ENCODE measurements at places on chromosomes 4 and X.

DNA sequence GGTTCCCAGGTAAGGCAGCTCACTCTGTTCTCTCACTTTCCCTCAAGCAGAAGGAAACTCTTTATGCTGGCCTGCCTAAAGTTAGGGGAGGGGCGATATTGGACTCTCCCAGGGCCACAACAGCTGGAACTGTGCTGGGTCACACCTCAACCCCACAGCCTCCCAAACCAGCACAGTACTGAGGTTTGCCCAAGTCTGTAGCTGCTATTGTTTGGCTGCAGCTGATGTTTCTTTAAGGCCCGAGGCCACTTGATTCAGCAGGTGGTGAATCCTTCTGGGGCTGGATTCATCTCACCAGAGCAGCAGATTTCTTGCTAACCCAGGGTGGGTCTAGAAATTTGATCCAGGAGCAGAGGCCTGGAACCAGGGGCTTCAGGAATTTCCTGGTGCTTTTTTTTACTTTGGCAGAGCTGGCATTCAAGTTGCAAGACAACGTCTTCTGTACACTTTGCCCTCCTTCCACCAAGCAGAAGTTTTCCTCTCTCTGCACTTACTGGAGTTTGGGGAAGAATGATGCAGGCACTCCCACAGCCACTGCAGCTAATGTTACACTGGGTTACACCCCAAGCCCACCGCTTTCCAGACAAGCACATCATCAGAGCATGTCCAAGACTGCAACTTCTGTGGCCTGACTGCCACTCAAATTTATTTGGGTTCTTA, 544.7 kb upstream of the NDST4 start:
- DNase-seq: no peak

GRCh38 chrX:115598556-115598955, 37.6 kb downstream of the PLS3 start:
- no peak for DNase-seq

GRCh38 chr4:147430111-147430510, 50.8 kb upstream of the EDNRA start:
- no peak for DNase-seq

DNA sequence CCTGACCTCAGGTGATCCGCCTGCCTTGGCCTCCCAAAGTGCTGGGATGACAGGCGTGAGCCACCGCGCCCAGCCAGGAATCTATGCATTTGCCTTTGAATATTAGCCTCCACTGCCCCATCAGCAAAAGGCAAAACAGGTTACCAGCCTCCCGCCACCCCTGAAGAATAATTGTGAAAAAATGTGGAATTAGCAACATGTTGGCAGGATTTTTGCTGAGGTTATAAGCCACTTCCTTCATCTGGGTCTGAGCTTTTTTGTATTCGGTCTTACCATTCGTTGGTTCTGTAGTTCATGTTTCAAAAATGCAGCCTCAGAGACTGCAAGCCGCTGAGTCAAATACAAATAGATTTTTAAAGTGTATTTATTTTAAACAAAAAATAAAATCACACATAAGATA, 44.2 kb upstream of the SHOX start:
- no peak for DNase-seq

DNA sequence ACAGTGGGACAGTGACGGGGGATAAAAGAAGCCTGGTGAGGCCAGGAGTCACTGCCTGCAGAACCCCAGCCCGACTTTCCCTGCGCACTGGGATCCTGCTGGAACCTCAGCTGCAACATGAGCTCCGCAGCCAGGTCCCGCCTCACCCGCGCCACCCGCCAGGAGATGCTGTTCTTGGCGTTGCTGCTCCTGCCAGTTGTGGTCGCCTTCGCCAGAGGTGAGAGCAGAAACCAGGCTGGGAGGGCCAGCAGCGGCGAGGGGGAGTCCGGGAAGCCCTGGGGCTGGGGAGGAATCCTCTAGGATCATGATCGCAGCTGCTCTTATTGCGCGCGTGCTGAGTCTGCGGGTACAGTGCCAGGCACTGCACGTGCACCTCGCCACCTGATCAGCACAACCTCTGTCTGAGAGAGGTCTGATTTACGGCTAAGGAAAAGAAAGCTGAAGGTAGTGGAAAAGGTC, at the start of gene PF4V1:
TSS of gene PF4V1 (plus strand) at position 51 of the 459 bp plus-strand sequence. CDS start at position 118, 67 bp downstream.
- DNase-seq: no peak

DNA sequence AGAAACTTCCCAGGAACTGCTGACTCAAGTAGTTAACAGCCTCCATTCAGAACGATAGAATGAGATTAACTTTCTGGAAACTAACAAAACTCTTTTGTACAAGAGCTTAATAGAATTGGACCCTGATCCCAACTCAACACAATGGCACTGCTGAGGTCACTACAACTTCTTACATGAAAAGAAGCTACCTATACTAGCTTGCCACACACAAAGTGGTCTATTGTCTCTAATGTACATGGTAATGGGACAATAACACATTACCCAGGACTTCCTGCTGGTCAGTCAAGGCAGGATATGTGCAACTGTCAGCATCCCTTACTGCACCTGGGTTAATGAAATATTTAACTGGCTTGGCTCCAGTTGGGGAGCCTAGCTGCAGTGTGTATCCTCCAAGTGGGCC, 56.2 kb downstream of the BRCC3 start:
- no peak for DNase-seq

DNA sequence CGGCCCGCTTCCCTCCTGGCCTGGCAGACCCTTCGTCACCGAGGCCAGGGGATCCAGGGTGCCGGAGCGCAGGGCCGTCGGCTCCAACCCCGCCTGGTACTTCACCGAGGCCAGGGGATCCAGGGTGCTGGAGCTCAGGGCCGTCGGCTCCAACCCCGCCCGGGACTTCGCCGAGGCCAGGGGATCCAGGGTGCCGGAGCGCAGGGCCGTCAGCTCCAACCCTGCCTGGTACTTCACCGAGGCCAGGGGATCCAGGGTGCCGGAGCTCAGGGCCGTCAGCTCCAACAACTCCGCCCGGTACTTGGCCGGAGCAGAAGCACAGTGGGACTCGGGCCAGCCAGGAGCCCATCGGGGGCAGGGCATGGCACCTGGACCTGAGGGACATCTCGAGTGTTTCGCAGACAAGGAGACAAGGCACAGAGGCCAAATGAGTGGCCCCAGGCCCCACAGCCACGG, 85.1 kb downstream of the FAM53A start:
- no peak for DNase-seq

GRCh38 chr4:87461281-87461700, 38.9 kb downstream of the NUDT9 start:
- DNase-seq: no peak

DNA sequence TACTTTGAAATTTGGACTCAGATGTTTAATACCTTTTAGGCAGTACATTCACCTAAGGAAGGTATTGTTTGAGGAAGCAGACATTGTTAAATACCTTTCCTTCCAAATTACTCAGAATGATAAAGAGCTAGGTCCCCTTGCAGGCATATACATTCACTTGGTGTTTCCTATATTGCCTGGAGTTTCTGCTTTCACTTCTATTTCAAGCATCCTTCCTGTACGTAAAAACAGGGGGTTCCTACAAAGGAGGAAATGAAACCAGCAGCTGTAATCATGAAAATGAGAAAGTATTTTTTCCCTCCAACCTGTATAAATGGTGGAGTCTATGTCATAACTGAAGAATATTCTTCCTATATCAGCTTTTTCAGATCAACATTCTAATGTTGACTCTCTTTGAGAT, 90.4 kb upstream of the RASGEF1B start:
- no peak for DNase-seq

- DNase-seq: no peak
Measured at GRCh38 chr4:10006601-10007435, 14.5 kb downstream of the SLC2A9 start.

GRCh38 chr4:141348125-141348524, 127.4 kb downstream of the ZNF330 start:
- DNase-seq: no peak

DNA sequence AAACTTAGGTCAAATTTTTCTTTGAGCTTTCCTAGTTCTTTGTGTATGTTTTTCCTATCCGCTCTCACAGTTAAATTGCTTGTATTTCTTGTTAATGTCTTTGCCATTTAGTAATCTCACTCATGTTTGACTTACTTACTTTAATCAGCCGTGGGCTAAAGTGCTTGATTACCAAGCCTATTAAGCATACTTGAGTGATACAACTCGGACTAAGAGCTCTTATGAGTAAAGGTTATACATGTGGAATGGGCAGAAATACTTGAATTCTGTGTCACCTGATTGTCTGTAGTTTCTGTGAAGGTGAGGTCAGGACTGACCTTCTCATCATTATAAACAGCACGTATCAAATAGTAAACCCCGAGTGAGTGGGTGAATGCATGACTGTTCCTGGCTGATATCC, 664.5 kb downstream of the PDHA2 start:
- no peak for DNase-seq

DNA sequence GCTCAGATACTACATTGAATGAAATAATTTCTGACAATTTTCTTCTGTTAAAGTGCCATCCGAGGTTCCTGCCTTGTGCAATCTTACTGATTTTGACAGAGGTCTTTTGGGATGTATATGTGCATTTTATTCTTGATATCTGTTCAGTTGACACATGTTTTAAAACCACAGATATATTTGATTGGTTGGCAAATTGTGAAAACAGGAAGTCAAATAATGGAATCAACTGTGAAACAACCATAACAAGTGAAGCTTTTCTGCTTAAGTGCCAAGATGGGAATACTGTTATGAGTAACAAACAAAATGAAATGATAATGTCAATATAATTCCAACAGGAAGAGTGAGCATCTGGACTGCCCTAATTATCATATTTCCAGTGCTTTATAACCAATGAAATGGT, 84.9 kb upstream of the TET2 start:
- no peak for DNase-seq

- no peak for DNase-seq
Measured at GRCh38 chr4:6087669-6088341, 69.6 kb upstream of the C4orf50 start.

GRCh38 chr4:38243388-38244053, 283.3 kb downstream of the PTTG2 start:
- DNase-seq: no peak

GRCh38 chr4:185396724-185397385, at the start of gene ANKRD37:
TSS of gene ANKRD37 (plus strand) at chr4:185396841. CDS start at chr4:185396924, 83 bp downstream.
- no peak for DNase-seq

GRCh38 chr4:122500852-122501501, 44.5 kb upstream of the IL2 start:
- DNase-seq: no peak

DNA sequence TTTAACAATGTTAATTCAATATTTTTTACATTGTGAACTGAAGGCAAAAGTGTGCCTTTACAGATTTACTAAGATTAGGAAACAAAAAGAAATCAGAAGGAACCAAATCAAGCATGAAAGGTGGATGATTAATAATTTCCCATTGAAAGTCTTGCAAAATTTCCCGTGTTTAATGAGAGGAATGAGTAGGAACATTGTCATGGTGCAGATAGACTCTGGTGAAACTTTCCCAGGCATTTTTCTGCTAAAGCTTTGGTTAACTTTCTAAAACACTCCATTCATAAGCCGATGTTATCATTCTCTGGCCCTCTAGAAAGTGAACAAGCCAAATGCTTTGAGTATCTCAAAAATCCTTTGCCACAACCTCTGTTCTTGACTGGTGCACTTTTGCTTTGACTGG, 1522.8 kb upstream of the PABPC4L start:
- DNase-seq: no peak

- DNase-seq: no peak
Measured at GRCh38 chrX:6678313-6678712, 143.4 kb upstream of the VCX3A start.

GRCh38 chrX:103608306-103608963, 672 bp downstream of the TCEAL3 start:
- no peak for DNase-seq

DNA sequence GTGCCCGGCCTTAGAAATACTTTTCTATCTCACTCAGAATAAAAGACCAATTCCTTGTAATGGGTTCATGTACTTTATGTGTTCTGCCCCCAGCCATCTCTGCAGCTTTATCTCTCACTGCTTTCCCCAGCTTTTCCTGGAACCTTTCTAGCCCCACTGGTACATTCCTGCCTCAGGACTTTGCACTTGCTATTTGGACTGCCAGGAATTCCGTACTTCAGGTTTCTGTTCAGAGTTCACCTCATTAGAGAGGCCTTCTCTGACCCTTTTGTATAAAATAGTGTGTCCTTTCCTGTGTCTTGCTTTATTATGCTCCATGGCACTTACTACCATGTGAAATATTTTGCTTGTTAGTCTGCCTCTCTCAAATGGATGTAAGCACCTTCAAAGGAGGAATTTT, 112.5 kb downstream of the PDLIM5 start:
- DNase-seq: no peak

DNA sequence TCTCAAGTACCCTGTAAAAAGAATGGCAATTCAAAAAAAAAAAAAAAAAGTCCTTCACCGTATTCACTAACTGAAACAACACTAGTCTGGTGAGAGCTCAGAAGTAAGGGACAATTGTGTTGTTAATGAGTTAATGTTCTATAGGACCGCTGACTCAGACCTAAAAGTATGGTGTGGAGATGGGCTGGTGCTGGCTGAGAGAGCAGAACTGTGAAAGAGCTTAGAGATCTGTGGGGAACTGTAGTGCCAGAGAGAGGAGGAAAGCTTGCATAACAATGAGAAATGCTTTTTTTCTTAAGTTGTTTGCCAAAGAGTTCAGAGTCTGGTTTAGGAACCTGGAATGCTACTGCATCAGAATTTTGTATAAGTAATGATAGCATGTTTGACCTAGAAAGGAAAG, 65.1 kb downstream of the LHFPL1 start:
- DNase-seq: no peak

DNA sequence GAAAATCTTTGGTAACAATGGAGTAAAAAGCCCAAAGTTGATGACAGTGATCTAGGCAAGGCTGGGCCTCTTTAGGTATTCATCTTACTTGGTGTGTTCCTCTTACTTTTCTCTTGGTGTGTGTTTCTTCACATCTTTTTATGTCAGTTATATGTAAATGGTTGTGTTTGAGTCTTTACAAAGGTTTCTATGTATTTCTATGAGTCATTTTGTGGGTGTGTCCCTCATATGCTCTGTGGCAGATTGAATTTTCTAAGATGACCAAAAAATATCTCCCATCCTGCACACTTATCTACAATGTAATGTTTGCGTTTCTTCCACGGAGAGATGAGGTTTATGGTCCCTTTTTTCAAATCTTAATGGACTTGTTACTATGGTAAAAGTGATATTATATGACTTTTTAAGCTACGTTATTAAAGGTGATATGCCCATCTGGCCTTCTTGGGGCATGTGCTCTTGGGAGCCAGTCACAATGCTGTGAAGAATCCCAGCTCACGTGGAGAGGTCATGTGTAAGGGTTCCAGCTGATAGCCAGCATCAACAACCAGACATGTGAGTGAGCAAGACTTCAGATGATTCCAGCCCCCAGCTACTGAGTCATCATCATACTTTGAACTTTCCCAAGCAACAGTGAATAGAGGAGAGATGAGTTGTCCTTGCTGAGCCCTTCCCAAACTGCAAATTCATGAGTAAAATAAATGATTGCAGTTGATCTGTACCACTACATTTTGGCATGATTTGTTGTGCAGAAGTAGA, 126.9 kb downstream of the CBLL2 start:
- DNase-seq: no peak

- no peak for DNase-seq
Measured at GRCh38 chr4:105068516-105068915, 78.2 kb upstream of the TET2 start.

GRCh38 chr4:6119507-6120020, 80.8 kb downstream of the JAKMIP1 start:
- no peak for DNase-seq

GRCh38 chr4:40789031-40789430, 39.3 kb downstream of the NSUN7 start:
- DNase-seq: no peak

- no peak for DNase-seq
Measured at GRCh38 chr4:2079006-2079405, 19.9 kb downstream of the NAT8L start.
